CD4-positive, alpha-beta T cell treated with Interleukin-2 at 100 ng/mL for 4 hours (primary cell): ENCODE measurements at places on chromosomes 3 and 15.

DNA sequence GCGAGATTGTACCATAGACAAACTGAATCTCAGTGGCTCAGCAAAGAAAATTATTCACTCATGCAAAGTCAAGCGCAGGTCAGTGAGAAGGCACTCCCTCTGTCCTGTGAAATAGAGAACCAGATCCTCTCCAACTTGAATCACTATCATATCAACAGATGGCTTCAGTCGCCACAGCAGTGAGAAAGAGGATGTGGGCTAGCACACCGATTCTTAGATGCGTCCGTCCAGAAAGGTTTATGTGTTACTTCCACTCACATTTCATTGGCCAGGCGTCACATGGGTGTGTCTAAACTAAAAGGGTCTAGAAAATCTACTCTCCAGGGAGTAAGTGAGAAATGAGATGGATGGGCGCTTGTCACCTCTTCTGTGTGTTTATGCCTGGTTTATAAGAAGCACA, 141.6 kb upstream of the KBTBD8 start:
- no peak for DNase-seq

GRCh38 chr15:24696842-24697241, 21.3 kb downstream of the NPAP1 start:
- no peak for DNase-seq

DNA sequence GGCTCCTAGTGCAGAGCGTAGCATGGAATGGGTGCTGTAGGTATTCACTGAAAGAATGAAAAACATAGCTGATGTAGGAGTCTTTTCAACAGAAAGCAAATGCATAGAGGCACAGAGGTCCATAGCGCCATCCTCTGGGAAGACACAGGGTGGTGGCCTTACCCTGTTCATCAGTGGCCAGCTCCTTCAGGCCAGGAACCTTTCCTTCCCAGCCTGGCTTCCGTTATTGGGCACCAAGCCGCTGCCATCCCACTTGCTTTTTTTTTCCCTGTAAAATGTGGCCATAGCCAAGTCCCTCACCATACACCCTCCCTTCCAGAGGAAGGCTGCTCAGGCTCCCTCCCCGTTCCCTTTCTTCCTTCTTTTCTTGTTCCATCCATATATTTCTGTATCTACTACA, 118.1 kb downstream of the ZNF621 start:
- no peak for DNase-seq

DNA sequence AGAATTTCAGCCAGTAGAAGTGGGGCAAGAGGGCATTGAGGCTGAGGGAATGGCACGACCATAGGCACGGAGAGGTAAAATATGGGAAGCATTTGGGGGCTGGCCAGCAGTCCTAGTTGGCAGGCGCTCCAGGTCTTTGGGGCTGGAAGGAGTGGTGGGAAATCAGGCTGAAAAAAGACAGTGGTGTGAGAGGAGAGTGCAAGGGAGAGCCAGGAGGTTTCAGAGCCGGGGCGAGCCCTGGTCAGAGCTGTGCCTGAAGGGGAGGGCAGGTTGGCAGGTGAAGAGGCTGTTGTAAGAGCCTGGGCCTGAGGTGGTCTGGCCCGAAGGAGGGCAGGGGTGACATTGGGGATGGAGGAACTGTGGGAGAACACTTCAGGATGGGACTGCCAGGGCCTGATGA, 1.6 kb upstream of the IDH3A start:
- DNase-seq = no peak

DNA sequence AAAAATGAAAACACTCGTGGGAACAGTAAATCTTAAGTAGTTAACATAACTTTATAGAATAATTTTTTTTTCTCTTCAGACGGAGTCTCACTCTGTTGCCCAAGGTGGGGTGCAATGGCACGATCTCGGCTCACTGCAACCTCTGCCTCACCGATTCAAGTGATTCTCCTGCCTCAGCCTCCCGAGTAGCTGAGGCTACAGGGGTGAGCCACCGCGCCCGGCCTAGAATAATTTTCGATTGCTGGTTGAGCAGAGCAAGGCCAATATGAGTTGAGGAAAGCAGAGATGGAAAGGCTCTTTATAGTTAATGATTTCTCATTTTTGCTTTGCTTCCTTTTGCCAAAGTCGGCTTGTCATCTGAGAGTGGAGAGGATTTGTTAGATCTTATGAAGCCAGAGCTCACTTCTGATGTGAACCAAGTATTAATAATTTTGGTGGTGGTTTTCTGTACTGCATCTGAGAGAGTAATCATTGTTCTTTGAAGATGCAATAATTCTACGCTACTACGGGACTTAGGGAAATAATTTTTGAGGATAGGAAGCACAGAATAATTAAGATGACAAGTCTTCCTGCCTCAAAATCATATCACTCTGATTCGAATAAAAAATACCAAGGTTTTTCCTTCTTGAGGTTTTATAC, 1.6 kb upstream of the GOLM2 start:
- no peak for DNase-seq

- no peak for DNase-seq
Observed at GRCh38 chr3:157523814-157524213, 20.6 kb upstream of the VEPH1 start.

- no peak for DNase-seq
Observed at GRCh38 chr15:21260966-21261395, 179.3 kb downstream of the POTEB3 start.

GRCh38 chr3:45462522-45463265, 74.3 kb downstream of the LARS2 start:
- no peak for DNase-seq

DNA sequence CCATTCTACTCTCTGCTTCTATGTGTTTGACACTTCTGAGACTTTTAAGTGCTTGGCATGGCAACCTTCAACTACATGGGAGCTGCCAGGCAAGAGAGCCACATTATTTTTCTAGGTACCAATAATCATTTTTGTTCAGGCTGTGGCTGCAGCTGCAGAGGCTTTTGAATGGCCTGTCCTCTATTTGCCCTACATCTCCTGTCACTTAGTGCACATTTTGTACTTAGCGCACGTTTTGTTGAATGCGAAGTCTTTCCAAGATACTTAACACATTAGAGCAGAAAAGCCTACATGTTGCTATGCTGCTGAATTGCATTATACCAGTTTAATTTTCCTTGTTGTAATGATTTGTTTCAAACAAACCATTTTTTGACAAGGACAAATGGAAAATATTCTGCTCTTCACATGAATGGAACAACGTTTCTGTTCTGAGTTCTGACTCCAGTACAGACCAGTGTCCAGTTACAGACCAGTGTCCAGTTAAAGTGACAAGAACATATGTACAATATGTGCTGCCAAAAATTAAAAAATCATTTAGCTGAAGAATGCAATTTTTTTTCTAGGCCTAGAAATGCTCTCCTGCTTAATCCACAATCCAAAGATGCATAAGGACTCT, 113.9 kb downstream of the ABI3BP start:
- no peak for DNase-seq

- no peak for DNase-seq
Observed at GRCh38 chr3:43695443-43695842, 4.7 kb downstream of the ABHD5 start.

GRCh38 chr15:64949383-64950186, 37.9 kb downstream of the ANKDD1A start:
- DNase-seq = no peak

GRCh38 chr15:98599909-98600691, 48.2 kb upstream of the IGF1R start:
- peak; percentile 19 for DNase-seq

DNA sequence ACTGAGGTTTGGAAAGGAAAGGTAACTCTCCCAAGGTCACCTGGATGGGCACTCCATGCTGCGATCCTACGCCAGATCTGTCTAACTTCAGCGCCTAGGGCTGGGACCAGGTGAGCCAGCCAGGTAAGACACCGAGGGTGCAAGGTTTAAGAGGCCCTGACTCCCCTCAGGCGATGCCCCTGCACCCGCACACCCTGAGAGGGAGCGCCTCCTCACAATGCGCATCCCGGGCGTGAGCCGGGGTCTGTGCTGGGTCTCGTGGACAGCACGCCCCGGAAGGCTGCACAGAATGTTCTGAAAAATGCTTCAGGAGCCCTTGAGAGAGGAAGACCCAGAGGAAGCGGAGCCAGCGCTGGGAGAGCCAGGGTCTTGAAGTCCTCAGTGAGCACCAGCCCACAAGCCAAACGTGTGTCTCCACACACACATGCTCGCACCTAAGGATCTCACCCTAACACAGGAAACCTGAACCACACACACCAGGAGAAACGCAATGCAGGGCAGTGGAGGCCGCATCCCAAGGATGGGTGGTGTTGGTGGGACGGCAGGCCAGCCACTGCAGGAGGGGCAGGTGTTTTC, 142.0 kb downstream of the ADAMTS17 start:
- no peak for DNase-seq

DNA sequence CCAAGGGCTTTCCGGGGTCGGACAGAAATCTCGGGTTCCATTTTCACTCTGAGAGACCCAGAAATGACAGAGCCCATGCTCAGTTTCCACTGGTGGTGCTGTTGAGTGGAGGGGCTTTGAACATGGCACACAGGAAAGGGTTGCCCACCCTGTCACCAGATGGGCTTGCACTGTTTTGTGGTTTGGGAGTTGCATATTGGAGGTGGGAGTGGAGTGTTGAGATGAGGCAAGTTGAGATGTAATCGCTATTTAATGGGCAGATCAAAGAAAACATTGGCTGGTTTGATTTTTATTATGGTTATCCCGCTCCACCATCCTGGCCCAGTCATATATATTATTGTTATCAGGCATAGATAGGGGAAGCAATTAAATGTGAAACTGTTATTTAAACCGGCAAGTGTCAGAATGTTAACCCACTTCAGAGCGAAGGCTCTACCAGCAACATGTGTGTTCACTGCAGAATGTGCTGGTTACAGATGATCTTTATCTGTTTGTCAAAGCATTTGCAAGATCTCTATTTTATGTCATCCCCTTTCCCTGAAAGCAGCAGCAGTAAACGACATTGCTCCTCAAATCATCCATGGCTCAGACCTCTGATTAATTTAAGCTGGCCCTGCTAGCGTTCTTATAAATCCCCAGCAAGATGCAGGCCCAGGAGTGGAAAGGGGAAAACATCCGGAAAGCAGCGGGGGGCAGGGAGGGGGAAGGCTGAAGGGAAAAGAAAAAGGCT, 58.3 kb upstream of the TSEN2 start:
- no peak for DNase-seq

DNA sequence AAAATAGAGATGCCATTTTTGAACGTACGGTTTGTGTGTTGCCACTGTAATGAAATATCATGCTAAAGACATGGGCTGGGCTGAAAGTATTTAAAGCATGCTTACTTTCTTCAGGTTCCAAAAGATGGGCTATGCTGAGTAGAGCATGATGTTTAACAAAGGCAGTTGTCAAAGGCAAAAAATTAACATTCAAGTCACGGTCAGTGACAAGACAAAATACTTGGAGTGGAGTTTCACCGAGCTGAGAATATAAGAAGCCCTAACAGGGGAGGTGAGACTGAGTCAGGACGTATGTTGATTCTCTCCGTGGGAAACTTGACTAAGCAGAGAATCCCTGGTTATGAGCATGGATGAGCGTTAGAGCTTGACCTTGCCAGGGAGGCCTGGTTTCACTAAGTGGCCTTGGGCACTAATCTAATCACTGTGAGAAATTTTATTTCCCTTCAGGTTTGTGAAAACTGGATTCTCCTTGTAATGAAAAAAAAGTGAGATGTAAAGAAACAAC, 218.2 kb upstream of the ADAMTS9 start:
- DNase-seq = no peak

DNA sequence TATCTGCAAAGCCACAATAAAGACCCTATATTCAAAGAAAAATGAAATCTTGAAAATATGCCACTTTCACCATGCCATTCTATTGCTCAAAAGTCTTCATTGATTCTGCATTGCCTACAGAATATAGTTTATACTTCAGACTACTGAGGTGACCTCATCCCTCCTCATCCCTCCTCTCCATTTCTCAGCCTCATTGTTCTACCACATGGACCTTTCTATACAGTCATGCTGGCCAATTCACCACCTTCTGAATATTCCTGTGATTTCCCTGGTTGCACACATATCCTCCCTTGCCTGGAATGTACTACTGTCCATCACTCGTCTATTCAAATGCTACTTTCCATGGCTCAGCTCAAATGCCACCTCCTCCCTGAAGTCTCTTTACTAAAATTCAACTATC, 3.5 kb upstream of the COL8A1 start:
- no peak for DNase-seq

- DNase-seq = no peak
Observed at GRCh38 chr3:2266606-2267005, 167.9 kb downstream of the CNTN4 start.

- no peak for DNase-seq
Observed at GRCh38 chr15:52102463-52102862, 10.1 kb downstream of the BCL2L10 start.

DNA sequence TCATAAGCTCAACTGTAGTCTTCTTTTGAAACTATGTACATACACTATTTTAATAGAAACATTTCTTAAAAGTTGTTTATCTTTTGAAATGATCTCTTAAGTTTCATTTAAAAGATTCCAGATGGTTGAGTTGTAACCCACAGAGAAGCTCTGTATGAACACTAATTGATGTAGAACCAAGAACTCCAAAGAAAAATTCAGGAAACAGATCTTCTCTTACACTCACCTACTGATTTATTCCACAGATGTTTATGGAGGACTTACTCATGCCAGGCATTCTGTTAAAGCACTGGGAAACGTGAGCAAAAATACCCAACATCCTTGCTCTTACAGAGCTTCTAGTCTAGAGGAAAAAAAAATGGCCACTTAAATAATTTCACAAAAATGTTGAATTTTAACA, 551.1 kb downstream of the NAALADL2 start:
- DNase-seq = no peak

GRCh38 chr3:136193278-136194054, 2.7 kb downstream of the MSL2 start:
- DNase-seq = peak; percentile 13

- DNase-seq = peak; percentile 82
Observed at GRCh38 chr3:53045518-53046170, at the start of gene SFMBT1. Gene SFMBT1, minus strand, starts transcription at chr3:53046073. Its CDS starts 76,945 bp downstream, at chr3:52969128.

GRCh38 chr3:63921741-63922482, 9.7 kb upstream of the SCAANT1 start:
- DNase-seq = no peak

- DNase-seq = no peak
Observed at GRCh38 chr15:66237513-66238235, 15.9 kb downstream of the MEGF11 start.
